ENCODE measurements at places on chromosomes 13 and 19. TPM values are rescaled to one million over a fixed set of nuclear protein-coding genes. Genes with fewer than 3 reads are reported as not detected.

DNA sequence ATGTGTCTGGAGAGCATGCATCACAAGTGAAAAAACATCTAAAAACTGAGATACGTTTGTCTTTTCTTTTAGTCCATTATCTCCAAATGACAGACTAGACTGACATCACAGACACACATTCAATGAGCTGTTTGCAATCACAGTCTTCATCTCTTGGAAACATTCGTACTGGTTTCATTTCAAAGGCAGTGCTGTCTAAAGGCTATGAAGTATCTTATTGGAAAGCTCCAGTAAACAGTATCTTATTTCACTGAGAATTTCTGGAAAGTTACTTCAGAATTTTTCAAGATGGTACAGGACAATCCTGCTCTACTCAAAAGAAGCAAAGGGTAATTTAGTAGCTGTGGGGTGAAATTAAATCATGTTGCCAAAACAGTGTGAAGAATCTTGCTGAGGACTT lies 53.5 kb upstream of the TNFRSF19 start:
- no peaks in the 10 kb centered on the region for H3K36me3 ChIP-seq
- H3K27ac ChIP-seq: no peak overlapping the region
- H3K4me1 ChIP-seq: peaks cover 18% of the 10 kb centered on the region
- no peak for DNase-seq
- peaks cover 7% of the 10 kb centered on the region for H3K27me3 ChIP-seq

DNA sequence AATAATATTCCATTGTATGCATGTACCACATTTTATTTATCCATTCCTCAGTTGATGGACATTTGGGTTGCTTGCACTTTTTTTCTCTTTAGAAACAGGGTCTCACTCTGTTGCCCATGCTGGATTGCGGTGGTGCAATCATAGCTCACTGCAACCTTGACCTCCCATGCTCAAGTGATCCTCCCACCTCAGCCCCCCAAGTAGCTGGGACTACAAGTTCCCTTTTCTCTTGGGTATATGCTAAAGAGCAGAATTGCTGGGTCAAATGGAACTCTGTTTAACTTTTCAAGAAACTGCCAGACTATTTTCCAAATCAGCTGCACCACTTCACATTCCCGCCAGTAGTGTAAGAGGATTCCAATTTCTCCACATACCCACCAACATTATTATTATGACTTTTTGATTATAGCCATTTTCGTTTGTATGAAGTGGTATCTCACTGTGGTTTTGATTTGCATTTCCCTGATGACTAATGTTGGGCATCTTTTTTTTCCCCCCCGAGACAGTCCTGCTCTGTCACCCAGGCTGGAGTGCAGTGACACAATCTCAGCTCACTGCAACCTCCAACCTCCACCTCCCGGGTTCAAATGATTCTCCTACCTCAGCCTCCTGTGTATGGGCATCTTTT lies 7.6 kb upstream of the IPO5 start:
- H3K4me3 ChIP-seq: no peak overlapping the region
- H3K4me1 ChIP-seq: no peaks in the 10 kb centered on the region
- peaks cover 1% of the 10 kb centered on the region for H3K36me3 ChIP-seq

DNA sequence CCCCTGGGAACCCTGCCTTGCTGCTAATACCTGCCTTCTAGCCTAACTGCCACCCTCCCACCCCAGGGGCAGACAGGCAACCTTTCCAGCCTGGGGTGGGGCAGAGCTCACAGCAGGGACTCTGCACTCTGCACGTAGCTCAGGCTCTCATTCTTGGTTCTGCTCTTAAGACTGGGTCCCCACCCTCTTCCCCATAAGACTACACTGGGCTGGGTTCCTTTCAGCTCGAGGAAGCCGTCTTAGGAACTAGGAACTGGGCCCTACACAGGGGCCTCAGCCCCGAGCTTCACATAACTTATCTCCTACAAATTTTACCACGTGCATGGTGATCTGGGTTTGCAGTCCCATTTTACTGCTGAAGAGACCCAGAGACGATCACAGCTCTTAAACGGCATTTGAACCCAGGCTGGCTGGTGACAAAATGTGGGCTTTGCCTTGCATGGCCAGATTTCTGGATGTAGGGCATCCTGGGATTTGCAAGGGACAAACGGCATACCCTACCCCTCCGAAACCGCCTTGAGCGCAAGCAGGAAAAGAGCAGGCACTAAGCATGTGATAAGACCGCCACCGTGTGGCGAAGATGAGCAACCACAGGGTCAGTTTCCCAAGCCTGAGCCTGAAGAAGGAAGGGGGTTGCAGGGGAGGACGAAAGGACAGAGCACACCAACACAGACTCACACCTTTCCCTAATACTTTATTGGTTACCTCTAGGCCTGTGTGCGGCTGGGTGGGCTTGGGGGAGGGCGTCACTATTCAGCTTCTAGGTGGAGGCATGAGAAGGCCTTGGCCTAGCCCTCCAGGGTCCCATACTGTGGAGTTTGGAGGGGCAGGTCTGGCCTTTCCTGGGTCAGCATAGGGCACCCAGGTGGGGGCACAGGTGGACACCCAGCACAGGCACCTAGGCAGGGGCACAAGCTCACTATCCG lies 5.1 kb downstream of the JUNB start:
- H3K4me1 ChIP-seq: peaks cover 14% of the 10 kb centered on the region
- no peak overlapping the region for H3K27ac ChIP-seq
- H3K27me3 ChIP-seq: peaks cover 2% of the 10 kb centered on the region
- H3K36me3 ChIP-seq: peaks cover 6% of the 10 kb centered on the region
- peak; percentile 63 for DNase-seq
- peak overlapping the region; percentile 4 for H3K4me3 ChIP-seq

DNA sequence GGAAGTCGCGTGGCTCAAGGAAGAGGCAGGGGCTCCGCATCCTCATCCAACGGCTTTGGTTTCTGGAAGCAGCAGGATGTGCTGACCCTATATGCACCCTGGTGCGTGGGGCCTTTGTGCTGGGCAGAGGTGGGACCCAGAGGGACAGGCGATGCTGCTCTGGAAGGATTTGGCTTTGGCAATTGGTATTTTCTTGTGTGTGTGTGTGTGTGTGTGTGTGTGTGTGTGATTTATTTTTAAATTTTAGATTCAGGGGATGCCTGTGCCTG lies 321.9 kb upstream of the ZNF507 start:
- DNase-seq: no peak
- peak overlapping the region; percentile 93 for H3K27ac ChIP-seq
- no peaks in the 10 kb centered on the region for H3K36me3 ChIP-seq
- H3K27me3 ChIP-seq: peaks cover 6% of the 10 kb centered on the region
- peaks cover 22% of the 10 kb centered on the region for H3K4me1 ChIP-seq
- H3K4me3 ChIP-seq: no peak overlapping the region

DNA sequence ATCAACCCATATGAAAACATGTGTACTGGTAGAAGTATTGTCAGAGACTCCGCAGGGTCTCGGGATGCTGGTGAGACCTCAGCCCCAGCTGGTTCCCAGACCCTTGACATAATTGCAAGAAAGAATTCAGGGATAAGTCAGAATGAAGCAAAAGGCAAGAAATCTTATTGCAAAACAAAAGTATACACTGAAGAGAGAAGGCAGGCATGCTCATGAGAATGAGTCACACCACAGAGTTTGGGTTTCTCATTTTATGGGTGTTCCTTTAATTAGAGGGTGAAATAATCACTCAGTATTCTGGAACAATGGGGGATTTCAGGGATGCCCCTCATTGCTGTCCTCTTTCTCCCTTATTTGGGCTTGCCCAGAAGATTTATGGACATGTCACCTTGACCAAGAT lies 1423.8 kb upstream of the MIR17HG start:
- no peak overlapping the region for H3K27ac ChIP-seq
- no peak overlapping the region for H3K4me3 ChIP-seq
- H3K27me3 ChIP-seq: no peaks in the 10 kb centered on the region
- H3K36me3 ChIP-seq: no peaks in the 10 kb centered on the region

- H3K36me3 ChIP-seq: no peaks in the 10 kb centered on the region
- peaks cover 4% of the 10 kb centered on the region for H3K4me1 ChIP-seq
- no peak overlapping the region for H3K27ac ChIP-seq
- no peaks in the 10 kb centered on the region for H3K27me3 ChIP-seq
- DNase-seq: no peak
These were observed 5.3 kb downstream of the GPX4 start for GRCh38 chr19:1109032-1109551.

- no peak overlapping the region for H3K27ac ChIP-seq
- DNase-seq: no peak
- H3K4me1 ChIP-seq: peaks cover 6% of the 10 kb centered on the region
- no peak overlapping the region for H3K4me3 ChIP-seq
- H3K27me3 ChIP-seq: peaks cover 51% of the 10 kb centered on the region
These were observed 5.7 kb downstream of the SLITRK1 start for GRCh38 chr13:83876546-83876945.

DNA sequence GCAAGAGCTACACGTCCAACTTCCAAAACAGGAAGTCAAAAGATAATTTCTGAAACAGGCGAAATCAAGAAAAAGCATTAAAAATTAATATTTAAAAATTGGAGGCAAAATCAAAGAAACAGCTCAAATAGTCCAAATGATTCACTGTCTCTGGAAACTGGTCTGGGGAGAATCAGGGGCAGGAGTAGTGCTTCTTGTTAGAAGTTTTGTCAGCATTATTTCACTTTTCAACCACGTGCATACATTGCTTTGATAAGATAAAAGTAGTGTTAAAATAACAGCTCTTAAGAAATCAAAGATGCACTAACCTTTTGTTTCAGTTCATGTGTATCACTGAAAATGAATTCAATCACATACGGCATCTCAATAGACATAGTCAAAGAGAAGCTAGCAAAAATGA lies 53.8 kb downstream of the PARP4 start:
- no peak overlapping the region for H3K4me3 ChIP-seq
- H3K27me3 ChIP-seq: no peaks in the 10 kb centered on the region
- peaks cover 26% of the 10 kb centered on the region for H3K36me3 ChIP-seq
- no peak overlapping the region for H3K27ac ChIP-seq

DNA sequence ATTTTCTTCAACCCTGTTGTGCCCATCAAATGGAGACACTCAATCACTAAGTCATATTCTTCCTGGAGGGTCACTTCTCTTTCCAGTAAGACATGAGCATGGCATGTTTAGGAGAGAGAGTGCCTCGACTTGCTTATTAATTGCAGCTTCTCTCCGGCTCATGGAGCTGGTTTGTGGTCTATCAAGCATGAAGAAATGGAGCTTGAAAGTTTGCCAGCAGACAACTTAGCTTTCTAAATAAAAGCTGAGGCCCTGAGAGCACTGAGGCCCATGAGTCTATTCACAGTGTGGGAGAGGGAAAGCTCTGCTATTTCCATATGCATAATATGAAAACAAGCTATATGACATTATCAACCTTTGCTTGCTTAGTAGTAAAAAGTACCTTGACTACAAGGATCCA lies 378.5 kb downstream of the FGF9 start:
- DNase-seq: no peak
- no peak overlapping the region for H3K4me3 ChIP-seq
- no peaks in the 10 kb centered on the region for H3K27me3 ChIP-seq
- no peak overlapping the region for H3K27ac ChIP-seq
- H3K4me1 ChIP-seq: no peaks in the 10 kb centered on the region

- no peak overlapping the region for H3K27ac ChIP-seq
- no peak overlapping the region for H3K4me3 ChIP-seq
- DNase-seq: no peak
- no peaks in the 10 kb centered on the region for H3K4me1 ChIP-seq
- peaks cover 6% of the 10 kb centered on the region for H3K27me3 ChIP-seq
These were observed 84.5 kb downstream of the LRRC63 start for GRCh38 chr13:46296115-46296822.

APOE gene
- total RNA-seq: 233 TPM

PCDH20 gene
- total RNA-seq: 21.2 TPM

Measured in progenitor cell of endocrine pancreas (in vitro differentiated cells).